ENCODE measurements at places on chromosomes 6 and 20.

- no peaks in the 10 kb centered on the region for H3K27me3 ChIP-seq
- DNase-seq, result no peak
- no peak overlapping the region for H3K27ac ChIP-seq
- H3K36me3 ChIP-seq, result no peaks in the 10 kb centered on the region
- peaks cover 5% of the 10 kb centered on the region for H3K4me1 ChIP-seq
Observed at GRCh38 chr6:122781716-122782115, 2.2 kb downstream of the FABP7 start.

DNA sequence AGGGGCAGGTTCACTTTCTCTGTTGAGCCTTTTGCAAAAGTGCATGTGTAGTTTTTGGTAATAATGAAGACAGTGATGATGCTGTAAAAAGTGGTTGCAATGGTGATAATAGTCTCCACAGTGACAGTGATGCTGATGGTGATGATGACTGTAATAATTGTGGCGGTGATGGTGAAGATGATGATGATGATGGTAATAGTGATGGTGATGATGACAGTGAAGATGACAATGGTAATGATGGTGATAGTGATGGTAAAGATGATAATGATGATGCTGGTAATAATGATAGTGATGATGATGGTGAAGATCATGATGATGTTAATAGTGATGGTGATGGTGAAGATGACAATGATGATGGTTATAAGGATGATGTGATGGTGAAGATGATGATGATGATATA lies 67.7 kb upstream of the LRFN2 start:
- no peak for DNase-seq
- no peaks in the 10 kb centered on the region for H3K27me3 ChIP-seq
- no peaks in the 10 kb centered on the region for H3K36me3 ChIP-seq
- H3K4me3 ChIP-seq, result no peak overlapping the region
- H3K27ac ChIP-seq, result no peak overlapping the region

GRCh38 chr6:115838216-115838615 lies 222.5 kb downstream of the FRK start:
- H3K4me1 ChIP-seq, result no peaks in the 10 kb centered on the region
- no peak overlapping the region for H3K27ac ChIP-seq
- H3K27me3 ChIP-seq, result no peaks in the 10 kb centered on the region

GRCh38 chr6:19380293-19380692 lies 456.9 kb upstream of the ID4 start:
- no peaks in the 10 kb centered on the region for H3K36me3 ChIP-seq
- H3K27me3 ChIP-seq, result no peaks in the 10 kb centered on the region
- H3K4me3 ChIP-seq, result no peak overlapping the region
- H3K4me1 ChIP-seq, result no peaks in the 10 kb centered on the region
- DNase-seq, result no peak
- H3K27ac ChIP-seq, result no peak overlapping the region

DNA sequence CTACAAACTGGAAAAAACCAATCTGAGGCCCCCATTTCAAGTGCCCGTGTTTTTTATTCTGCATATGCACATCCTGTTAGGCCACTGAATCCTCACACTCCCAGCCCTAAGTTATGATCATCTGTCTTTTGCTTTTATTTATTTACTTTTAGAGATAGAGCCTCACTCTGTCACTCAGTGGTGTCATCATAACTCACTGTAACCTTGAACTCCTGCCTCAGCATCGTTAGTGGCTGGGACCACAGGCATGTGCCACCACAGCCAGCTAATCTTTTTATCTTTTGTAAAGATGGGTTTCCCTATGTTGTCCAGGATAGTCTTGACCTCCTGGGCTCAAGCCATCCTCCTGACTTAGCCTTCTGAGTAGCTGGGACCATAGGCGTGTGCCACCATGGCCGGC lies 29.6 kb upstream of the CLDN20 start:
- no peaks in the 10 kb centered on the region for H3K27me3 ChIP-seq
- no peaks in the 10 kb centered on the region for H3K36me3 ChIP-seq
- H3K4me3 ChIP-seq, result no peak overlapping the region
- no peaks in the 10 kb centered on the region for H3K4me1 ChIP-seq

DNA sequence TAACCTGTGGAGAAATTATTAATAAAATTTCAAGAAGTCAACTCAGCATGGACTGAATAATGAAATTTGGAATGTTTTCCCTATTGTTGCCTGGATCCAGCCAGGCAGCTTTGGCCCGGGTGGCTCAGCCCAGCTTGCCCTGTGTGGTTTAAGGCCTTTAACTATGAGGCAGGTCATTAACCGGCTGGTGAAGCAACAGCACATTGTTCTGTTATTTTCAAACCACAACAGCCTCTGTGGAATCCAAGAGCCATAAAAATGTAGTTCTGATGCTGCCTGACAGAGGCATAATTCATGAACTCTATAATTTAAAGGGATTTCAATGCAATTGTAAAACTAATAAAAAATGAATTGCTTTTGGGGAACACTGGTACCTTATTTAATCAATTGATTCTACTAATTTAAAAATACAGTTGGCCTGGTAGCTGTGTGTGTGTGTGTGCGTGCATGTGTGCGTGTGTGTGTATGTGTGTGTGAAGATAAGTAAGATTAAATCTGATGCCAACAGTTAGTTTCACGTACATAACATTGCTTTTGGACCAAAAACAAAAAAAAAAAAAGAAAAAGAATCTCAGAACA lies 117.7 kb downstream of the RPS12 start:
- H3K36me3 ChIP-seq, result no peaks in the 10 kb centered on the region
- no peaks in the 10 kb centered on the region for H3K27me3 ChIP-seq
- no peaks in the 10 kb centered on the region for H3K4me1 ChIP-seq
- H3K27ac ChIP-seq, result no peak overlapping the region

Measured in trophoblast cell (in vitro differentiated cells and primary cell).